ENCODE measurements at places on chromosomes 16 and 17.

GRCh38 chr16:24825696-24826095 is 20.1 kb upstream of the SLC5A11 start:
- DNase-seq = no peak

- no peak for DNase-seq
Observed at GRCh38 chr16:86133847-86134375, 234.9 kb downstream of the IRF8 start.

DNA sequence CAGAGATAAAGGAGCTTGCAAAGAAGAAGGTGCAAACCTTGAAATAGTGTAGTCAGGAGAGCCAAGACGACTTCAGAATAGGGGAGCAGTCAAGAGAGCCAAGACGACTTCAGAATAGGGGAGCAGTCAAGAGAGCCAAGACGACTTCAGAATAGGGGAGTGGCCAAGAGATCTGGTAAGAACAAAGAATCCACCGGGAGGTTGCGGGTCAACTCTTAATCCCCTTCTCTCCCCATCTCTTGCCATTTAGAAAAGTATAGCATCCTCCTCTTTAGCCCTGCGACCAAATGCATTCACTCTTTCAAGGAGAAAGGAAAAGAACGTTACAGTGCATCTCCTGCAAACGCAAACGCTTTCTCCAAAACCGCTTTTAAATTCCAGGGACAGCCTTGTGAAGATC is 713 bp downstream of the KNOP1 start:
- no peak for DNase-seq

DNA sequence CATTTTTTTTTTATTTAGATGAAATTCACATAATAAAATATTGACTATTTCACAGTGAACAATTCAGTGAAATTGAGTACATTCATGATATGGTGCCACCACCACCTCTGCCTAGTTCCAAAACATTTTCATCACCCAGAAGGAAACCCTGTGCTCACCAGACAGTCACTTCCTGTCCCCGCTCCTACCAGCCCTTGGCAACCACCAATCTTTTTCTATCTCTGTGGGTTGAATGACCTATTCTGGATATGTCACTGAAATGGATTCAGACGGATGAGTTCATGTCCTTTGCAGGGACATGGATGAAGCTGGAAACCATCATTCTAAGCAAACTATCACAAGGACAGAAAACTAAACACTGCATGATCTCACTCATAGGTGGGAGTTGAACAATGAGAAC is 40.5 kb downstream of the ATP2C2 start:
- DNase-seq = no peak

- DNase-seq = no peak
Observed at GRCh38 chr16:21339941-21340340, 61.9 kb upstream of the CRYM start.

- DNase-seq = no peak
Observed at GRCh38 chr16:57623251-57624043, 5.0 kb upstream of the ADGRG1 start.

GRCh38 chr17:74874615-74875037 is 1.8 kb upstream of the FDXR start:
- DNase-seq = no peak

- DNase-seq = no peak
Observed at GRCh38 chr17:41907185-41907556, 11.6 kb downstream of the ACLY start.

DNA sequence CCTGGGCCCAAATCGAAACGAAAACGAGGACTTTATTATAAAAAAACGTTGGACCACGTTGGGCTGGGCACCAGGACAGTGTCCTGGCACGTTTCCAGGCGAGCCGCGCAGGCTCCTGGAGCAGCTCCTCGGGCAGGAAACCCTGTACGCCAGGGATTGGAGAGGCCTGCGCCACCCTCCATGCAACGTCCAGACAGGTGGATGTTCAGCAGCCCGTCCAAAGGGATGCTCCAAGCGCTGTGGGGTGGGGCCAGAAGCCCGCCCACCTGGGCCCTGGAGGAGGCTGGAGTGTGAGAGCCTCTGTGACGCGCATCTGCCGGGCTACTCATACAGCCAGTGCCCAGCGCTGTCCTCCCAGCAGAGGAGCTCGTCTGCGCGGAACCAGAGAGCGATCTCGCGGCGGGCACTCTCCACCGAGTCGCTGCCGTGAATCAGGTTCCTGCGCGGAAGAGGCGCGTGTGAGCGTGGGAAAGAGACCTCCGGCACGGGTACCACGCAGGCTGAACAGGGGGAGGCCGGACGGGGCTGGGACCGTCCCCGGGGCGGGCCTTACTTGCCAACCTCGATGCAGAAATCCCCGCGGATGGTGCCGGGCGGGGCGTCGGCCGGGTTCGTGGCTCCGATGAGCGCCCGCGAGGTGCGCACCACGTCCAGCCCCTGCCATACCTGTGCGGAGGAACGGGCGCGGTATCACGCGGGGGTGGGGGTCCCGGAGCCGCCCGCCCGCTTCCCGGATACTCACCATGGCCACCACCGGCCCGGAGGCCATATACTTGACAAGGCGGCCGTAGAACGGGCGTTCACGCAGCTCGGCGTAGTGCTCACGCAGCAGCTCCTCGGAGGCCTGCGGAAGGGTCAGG is 785 bp downstream of the NME3 start:
- DNase-seq = peak; percentile 42

DNA sequence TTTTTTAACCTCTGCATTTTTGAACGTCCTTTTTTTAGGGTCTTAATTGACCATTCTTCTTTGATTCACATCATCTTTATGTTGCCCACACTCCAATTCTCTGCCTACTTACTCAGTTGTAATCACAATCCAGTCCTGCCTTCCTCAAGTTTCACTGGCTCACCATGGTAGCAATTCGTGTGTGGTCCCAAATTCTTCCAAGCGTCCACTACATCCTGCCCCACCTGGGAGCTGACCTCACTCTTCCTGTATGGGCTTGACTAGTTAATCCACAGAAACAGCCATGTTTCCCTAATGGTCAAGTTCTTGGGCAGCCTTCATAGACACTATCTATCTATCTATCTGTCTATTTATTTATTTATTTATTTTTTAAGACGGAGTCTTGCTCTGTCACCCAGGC is 7.1 kb downstream of the TLCD2 start:
- DNase-seq = no peak

DNA sequence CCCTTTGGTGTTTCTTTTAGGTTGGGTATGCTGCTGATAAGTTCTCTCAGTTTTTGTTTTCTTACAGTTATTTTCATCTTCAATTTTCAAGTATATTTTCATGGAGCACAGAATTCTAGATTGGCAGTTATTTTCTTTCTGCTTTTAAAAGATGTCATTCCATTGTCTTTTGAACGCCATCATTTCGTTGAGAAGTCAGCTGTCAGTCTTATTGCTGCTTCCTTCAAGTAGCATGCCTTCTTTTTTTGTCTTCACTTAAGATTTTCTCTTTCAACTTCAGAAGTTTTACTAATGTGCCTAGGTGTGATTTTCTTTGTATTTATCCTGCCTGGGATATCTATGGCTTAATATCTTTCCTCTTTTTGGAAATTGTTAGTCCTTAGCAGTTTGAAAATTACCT is 262.2 kb upstream of the PMFBP1 start:
- DNase-seq = no peak

DNA sequence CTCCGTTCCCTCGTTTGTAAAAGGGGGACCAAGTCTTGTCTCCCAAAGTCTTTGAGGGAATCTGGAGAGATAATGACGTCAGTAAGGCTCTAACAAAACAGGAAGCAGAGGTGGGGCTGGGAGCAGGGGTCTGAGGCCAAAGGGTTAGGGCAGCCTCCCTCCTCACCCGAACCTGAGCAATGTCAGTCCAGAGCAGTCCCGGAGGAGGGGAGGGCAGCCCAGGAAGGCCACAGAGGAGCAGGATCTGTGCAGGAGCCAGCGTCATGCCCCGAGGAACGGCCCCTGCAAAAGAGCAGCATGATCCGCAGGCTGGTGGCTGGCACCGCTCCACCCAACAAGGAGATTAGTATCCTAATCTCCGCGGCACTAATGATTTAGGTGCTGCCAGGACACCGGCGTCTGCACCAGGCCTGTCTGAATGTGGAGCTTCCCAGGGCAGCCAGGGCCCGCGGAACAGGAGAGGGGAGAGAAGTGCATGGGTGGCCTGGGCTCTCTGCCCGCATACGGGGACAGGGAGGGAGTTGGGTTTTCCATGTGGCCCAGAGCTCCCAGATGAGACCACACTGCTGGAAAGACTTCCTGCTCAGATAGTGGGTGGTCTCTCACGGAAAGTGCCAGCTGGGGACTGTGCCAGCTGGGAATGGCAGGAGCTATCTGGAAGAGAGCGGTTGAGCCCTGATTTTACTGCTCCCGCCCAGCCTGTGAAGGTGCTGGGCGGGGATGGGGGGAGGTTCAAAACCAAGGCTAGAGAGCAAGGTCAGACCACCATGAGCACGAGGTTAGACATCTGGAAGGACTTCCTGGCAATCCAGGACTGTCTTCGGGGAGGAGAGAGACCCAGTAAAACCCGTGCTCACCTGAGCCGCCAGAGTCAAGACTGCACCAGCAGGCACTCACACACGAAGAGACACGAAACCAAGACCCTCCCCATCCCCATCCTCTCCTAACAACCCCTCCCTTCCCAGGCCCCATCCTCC is 11.0 kb upstream of the KRT17 start:
- no peak for DNase-seq

GRCh38 chr17:77087650-77088454 is 52.9 kb upstream of the SEC14L1 start:
- no peak for DNase-seq

DNA sequence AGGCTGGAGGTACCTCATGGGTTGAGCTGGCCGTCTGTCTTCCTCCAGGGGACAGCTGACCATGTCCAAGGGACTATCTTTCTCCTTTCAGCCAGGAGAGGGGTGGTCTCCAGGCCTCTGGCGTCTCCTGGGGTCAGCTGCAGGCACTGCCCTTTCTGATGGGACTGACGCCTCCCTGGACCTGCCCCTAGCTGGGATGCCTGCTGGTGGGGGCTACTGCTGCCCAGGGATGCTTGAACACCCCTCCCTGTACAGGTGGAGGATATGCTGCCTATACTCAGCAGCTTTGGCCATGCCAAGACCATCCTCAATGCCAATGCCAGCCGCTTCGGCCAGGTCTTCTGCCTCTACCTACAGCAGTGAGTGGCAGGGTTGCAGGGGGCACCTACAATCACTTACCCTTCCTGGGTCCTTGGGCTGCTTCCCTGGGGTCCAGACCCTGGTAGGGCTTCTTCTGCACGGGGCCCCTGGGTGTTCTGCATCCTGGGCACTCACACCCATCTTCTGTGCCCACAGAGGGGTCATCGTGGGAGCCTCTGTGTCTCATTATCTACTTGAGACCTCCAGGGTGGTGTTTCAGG is 4.2 kb downstream of the MYO15B start:
- no peak for DNase-seq

DNA sequence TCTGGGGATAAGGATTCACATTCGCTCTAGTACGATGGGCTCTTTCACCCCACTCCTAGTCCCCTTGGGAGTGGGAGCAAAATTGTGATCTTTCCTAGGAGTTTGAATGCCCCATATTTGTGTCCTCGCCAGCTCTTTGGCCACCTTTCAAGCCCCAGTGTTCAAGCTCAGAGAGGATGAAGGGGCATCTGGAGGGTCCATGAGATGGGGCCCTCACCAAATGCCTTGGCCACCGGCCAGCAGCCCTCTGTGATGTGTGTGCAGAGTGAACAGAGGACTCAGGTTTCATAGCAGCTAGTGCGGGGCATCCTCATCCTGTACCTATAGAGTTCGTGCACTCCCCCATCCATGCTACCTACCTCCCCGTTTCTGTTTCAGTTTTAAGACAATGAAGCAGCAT is 140.6 kb downstream of the RAB11FIP4 start:
- no peak for DNase-seq

DNA sequence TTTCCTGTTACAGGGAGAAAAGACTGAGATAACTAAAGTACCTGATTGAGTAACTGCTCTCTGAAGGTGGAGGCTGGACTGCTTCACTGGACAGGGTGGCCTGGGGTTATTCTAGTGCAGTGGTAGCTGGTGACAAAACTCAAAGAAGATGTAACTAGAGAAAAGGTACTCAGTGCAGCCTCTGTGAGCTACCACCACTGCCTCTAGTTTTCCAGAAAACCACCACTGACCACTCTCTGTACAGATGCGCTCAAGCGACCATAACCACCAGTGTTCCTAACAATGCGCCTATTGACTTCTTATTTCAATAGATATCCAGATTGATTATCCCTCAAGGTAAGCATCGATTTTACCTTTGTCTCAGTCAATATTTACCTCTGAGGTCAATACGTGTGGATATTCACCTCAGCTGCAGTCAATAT is 492.2 kb downstream of the WWOX start:
- DNase-seq = no peak

- no peak for DNase-seq
Observed at GRCh38 chr17:48178317-48178716, 70.8 kb downstream of the SNX11 start.

- peak; percentile 69 for DNase-seq
Observed at GRCh38 chr17:49715717-49716279, 8.0 kb upstream of the SLC35B1 start.

- no peak for DNase-seq
Observed at GRCh38 chr16:1642148-1642547, 30.0 kb downstream of the CRAMP1 start.

GRCh38 chr16:82990155-82990554 is 363.4 kb downstream of the CDH13 start:
- DNase-seq = no peak

- DNase-seq = peak; percentile 68
Observed at GRCh38 chr17:65039336-65039988, 17.1 kb downstream of the GNA13 start.

- no peak for DNase-seq
Observed at GRCh38 chr17:8563981-8564602, 66.4 kb downstream of the MYH10 start.

DNA sequence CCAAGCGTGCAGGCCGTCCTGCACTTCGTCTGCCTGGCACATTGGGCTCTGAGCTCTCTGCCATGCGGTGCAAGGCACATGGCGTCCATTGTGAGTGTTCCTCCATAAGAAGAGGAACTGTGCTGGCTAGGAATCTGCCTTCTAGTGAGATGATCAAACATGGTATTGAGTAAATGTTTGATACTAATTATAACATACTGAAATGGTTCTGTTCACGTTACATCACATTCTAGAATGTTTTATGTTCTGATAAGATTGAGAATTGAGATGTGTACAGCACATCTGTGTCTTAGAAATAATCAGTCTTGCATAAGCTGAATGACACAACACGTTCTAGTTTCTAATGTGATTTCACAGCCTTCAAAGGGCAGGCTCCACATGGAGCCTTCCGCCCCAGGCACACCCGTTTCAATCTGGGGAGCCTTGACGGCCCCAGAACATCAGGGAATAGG is 42.9 kb downstream of the USP10 start:
- DNase-seq = no peak

DNA sequence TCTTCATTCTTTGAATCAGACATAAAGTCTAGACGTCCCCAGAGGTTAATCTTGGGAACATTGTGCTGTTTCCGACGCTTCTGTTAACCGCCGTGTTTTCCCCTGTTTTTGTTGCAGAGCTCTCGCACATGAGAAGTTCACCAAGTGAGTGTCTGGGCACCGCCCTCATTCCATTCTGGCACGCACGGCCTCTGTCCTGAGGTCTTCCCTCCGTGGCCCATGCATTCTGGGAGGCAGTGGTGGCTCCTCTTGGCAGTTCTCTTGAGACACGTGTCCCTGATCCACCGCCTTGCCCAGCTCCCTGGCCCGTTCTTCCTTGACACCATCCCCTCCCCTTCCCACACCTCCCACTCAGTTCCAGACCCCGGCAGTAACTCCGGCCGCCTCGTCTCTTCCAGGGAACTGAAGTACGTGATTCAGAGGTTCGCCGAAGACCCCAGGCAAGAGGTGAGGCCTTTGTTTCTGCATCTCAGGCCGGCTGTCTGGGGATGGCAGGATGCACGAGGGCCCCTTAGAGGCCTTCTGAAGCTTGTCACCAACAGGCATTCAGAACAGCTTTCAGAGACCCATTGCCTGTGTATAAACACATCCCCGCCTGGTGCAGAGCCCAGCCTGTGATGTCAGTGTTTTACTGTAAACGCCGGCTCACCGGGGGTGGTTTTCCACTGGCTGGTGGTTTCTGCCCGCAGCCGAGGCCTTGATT is 85.9 kb upstream of the PLCG2 start:
- DNase-seq = no peak

Data from CD4-positive, alpha-beta T cell treated with Interleukin-15 for 1 hour (primary cell).